Calu3 (cell line): ENCODE measurements at places on chromosomes 2 and 18. TPM values are rescaled to one million over a fixed set of nuclear protein-coding genes. Genes with fewer than 3 reads are reported as not detected.

DNA sequence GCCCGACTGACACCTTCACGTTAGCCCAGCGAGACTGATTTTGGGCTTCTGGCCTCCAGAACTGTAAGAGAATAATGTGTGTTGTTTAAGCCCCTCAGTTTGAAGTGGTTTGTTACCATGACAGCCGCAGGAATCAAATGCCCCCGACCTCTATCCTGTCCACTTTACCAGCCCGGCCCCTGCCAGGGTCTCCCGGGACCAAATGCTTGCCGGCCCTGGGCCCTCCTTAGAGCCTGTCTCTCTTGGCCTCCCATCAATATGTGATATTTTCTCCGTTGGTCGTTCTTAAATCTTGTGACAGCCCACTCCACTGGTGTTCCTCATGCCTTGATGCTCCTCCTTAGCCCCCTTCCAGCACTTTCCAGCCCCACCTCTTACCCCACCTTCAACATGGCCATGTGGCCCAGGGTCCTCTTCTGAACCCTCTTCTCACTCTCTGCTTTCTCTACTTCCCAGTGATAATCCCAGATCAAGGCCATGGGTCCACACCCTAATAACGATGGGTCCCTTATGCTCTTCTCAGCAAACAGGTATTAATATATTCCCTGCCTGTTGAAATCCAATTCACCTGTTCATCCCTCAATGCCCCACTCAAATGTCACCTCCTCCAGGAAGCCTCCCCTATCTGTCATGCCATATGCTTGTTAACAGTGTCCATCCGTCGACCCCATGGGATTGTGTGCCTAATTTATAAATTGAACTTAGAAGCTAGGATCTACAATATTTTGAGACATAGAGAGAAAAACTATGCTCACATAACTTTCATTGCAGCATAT, 192.8 kb downstream of the ZFP36L2 start:
- H3K27me3 ChIP-seq, result no peaks in the 10 kb centered on the region
- no peak overlapping the region for H3K4me3 ChIP-seq
- H3K27ac ChIP-seq, result no peak overlapping the region

DNA sequence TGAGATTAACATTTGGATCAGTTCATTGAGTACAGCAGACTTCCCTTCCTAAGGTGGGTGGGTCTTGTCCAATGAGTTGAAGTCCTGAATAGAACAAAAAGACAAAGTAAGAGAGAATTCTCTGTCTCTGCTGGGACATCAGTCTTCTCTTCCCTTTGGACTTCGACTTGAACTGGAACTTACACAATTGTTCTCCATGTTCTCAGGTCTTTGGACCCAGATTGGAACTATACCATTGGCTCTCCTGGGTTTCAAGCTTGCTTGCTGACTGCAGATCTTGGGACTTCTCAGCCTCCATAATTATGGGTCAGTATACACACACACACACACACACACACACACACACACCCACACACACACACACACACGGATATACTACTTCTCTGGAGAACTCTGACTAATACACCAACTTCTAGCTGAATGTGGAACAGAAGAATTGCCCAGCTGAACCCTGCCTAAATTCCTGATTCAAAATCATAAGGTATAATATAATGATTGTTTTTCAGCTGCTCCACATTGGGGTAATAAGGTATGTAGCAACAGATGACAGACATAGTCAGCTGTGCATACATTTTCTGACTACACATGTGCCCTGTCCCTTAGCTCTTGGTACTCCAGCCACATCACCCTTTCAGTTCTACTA, 214.0 kb downstream of the TGIF1 start:
- DNase-seq, result no peak
- no peak overlapping the region for H3K4me3 ChIP-seq
- no peaks in the 10 kb centered on the region for H3K27me3 ChIP-seq
- peaks cover 19% of the 10 kb centered on the region for H3K36me3 ChIP-seq
- peaks cover 43% of the 10 kb centered on the region for H3K4me1 ChIP-seq
- H3K27ac ChIP-seq, result peak overlapping the region; percentile 83

- H3K4me3 ChIP-seq, result peak overlapping the region; percentile 70
- no peaks in the 10 kb centered on the region for H3K27me3 ChIP-seq
- DNase-seq, result no peak
- H3K4me1 ChIP-seq, result peaks cover 46% of the 10 kb centered on the region
These were observed 19.2 kb upstream of the GPR35 start for GRCh38 chr2:240605867-240606743.

Gene REG1B
- total RNA-seq, result not detected in 2 replicates

Gene SCG2
- total RNA-seq, result 0.52 and 0.56 TPM in 2 replicates

GRCh38 chr18:37889963-37890362, 324.4 kb upstream of the CELF4 start:
- H3K36me3 ChIP-seq, result no peaks in the 10 kb centered on the region
- no peak overlapping the region for H3K4me3 ChIP-seq
- no peaks in the 10 kb centered on the region for H3K4me1 ChIP-seq
- no peaks in the 10 kb centered on the region for H3K27me3 ChIP-seq
- no peak overlapping the region for H3K27ac ChIP-seq
- DNase-seq, result no peak

Gene CRACDL
- 16.2 and 24.3 TPM in 2 replicates for total RNA-seq
